ENCODE measurements at places on chromosomes 3 and 15.

DNA sequence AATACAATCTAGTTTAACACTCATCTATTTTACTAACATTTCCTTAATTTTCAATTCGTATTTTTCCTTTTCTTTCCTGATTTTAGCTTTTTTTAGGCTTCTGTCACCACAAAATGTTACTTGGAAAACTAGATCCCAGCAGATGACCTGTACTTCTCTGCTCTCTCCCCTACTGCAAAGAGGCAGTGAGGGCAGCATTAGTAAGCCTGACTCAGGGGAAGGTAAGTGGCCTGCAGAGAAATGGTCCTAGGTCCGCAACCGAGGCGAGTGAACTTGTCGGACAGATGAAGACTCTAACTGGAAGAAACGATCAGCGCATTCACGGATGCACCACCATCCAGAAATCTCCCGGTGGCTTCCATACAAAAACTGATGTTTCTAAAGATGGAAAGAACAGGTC lies 20.4 kb downstream of the TMEM43 start:
- DNase-seq, result no peak

DNA sequence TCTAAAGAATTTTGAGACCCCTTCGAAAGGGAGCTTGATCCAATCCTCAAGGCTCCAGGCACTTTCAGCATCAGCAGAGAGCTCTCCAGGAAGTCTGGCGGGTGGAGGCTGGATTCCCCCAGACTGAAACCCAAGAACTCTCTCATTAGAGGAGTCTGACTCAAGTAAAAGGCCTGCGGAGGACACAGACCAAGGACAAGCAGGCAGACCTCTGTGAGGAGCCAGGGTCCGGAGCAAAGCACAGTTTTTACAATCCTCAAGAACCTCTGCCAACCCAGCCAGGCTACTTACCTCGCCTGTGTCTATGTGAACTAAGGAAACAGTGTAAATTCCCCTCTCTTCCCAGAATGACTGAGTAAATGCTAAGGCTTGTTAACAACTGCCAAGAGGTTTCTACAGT lies 86.2 kb downstream of the FBN1 start:
- DNase-seq, result peak; percentile 37

GRCh38 chr15:56732135-56732885 lies 999 bp downstream of the ZNF280D start:
- no peak for DNase-seq

DNA sequence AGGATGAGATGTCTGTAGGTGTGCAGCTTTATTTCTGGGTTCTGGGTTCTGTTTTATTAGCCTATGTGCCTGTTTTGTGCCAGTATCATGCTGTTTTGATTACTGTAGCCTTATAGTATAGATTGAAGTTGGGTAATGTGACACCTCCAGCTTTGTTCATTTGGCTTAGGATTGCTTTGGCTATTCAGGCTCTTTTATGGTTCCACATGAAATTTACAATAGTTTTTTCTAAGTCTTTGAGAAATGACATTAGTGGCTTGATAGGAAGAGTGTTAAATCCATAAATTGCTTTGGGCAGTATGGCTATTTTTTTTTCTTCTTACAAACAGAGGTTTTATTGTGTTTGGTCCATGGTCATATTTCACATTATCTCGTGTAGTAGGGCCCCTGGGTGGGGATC lies 285.8 kb upstream of the GADL1 start:
- no peak for DNase-seq

GRCh38 chr3:134486577-134487041 lies 752 bp downstream of the CEP63 start:
- DNase-seq, result no peak

GRCh38 chr3:156819842-156820691 lies 6.1 kb upstream of the LEKR1 start:
- no peak for DNase-seq

- DNase-seq, result no peak
These were observed 327.1 kb upstream of the TBC1D5 start for GRCh38 chr3:18069568-18069967.

GRCh38 chr15:69595009-69595791 lies 142.6 kb downstream of the RPLP1 start:
- peak; percentile 34 for DNase-seq

Data from HTR-8/SVneo (cell line).